ENCODE measurements at places on chromosomes 16 and 17.

DNA sequence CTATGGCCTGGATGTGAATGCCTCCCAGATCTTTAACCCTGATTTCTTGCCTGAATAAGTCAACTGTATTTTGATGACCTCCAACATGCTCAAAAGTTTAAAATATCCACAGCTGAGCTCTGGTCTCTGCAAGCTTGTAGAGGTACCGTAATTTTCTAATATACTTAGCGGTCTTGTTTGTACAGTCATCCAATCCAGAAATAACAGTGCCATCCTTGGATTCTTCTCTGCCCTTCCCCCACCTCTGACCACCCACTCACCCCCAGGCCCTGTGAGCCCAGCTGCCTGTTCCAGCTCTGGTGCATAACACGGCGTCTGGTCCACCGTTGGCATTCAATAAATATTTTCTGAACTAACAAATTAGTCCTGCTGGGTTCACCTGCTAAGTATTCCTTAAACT is 113.1 kb downstream of the SDK2 start:
- DNase-seq = no peak

DNA sequence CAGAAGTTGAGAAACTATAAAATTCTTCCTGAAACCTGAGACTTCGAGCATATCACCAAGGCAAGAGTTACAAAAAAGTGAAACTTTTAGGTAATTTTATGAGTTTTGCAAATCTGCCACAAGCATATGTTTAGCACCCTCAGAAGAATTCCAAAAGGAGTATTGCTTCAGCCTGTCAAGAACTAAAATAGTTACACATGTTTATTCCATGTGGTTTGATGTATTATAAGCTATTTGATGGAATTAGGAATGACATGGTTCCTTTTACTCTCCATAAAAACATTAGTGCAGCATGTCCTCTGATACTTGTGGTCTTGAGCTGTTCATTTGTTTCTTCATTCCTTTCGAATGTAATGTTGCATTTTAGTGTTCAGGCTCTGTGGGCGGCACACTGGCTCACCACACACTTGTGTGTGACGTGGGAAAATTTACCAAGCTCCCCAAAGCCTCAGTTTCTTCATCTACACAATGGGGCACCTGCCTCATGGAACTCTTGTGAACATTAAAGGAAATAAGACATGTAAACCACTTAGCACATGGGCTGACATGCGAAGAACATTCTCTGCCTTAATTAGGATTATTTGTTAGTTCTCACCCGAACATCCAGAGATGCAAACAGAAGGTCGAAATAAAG is 204.2 kb upstream of the FOXF1 start:
- no peak for DNase-seq

DNA sequence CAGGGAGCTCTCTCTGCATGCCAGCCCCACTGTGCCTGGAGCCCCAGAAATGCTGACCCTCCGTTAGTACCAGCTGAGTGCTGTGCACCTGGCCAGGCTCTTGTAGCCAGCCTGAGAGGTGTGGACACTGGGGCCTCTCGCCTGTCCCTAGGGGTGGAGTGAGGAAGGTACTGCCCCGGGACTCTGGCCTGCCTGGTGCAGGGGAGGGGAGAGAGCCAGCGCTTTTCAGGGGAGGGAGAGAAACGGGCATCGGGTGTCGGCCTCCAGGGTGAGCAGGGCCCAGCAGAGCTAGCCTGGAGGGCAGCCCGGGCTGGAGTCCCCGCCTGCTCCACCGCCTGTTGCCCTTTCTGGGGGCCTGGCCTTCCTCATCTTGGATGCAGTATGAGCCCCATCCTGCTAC is 13.1 kb downstream of the MAP2K3 start:
- no peak for DNase-seq

DNA sequence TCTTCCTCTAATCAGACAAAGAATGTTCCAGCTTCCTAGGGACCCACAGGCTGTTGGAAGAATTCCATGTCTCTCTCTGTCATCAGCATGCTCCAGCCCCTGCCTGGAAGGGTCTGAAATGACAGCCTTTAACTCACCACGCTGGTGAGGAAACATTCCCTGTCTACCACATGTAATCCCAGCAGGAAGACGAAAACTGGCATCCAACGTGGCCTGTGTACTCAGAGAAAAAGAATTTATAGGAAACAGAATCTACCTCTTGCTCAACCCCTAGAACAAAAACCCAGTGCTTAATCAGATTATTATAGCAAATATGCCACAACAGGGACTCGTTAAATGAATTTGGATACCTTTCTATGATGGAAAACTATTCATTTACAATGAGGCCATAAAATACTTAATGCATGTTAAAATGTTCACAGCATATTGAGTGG is 147.3 kb upstream of the FOXF1 start:
- peak; percentile 30 for DNase-seq

DNA sequence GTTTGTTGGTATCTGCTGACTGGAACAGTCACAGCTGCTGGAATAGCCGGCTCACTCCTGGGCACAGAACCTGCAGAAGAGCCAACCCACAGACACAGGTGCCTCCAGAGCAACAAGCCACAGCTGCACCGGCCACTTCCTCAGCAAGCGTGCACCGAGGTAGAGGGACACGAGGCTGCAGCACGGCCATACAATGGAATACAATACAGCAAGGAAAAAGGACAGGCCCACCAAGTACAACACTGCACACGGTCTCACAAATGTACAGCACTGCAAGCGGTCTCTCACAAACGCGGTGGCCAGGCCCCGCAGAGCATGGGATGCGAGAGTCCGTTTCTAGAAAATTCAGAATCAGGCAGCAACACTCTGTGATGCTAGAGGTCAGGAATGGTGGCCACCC is 47.4 kb upstream of the PABPN1L start:
- no peak for DNase-seq

GRCh38 chr17:42512733-42513251 is 23.2 kb upstream of the NAGLU start:
- DNase-seq = no peak

- DNase-seq = no peak
Measured at GRCh38 chr17:17063546-17064122, 21.4 kb downstream of the MPRIP start.

DNA sequence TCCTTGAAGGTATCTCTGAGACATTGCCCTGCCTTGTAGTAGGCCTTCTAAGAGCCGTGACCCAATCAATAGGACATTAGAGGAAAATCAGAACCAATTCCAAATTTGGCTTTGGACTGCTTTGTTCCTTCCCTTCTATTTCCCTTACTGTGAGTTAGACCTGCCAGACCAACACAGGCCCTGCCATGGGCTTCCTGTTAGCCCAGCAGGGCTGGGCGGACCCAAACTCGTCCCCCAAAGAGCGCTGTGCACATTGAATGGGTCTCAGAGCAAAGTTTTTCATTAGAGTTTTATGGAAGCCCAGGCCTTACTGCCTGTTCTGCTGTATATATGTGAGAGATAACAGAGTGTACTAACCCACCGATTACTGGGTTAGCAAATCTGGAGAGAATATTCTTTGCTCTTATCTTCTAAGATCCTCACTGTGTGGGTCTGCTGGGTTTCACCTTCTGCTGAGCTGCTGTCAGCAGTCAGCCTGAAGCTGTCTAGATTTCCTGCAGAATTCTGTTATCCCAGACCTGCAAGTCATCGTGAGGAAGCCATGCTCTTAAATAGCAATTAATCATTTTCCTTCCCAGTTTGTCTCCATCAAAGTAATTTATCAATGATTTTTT is 5.7 kb downstream of the ARHGAP44 start:
- DNase-seq = no peak

DNA sequence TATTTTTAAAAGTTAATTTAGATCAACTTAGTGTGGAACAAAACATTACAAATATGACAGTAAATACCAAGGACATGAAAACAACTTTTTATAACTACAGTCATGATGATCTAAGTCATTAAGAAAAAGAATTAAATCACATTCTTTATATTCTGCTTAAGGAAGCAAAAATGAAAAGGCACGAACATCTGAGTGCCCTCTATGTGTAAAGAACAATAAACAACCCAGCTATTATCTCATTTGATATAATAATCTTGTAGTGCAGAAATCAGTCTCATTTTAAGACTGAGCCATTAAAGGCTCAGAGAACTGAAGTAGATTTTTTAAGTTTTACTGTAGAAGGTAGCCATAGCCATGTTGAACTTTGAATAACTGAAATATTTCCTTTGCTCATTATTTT is 13.4 kb downstream of the MYO1D start:
- no peak for DNase-seq

- DNase-seq = peak; percentile 78
Measured at GRCh38 chr17:78144147-78144719, 2.0 kb upstream of the C17orf99 start.

GRCh38 chr16:69481901-69482341 is 57.5 kb downstream of the CYB5B start:
- DNase-seq = no peak

DNA sequence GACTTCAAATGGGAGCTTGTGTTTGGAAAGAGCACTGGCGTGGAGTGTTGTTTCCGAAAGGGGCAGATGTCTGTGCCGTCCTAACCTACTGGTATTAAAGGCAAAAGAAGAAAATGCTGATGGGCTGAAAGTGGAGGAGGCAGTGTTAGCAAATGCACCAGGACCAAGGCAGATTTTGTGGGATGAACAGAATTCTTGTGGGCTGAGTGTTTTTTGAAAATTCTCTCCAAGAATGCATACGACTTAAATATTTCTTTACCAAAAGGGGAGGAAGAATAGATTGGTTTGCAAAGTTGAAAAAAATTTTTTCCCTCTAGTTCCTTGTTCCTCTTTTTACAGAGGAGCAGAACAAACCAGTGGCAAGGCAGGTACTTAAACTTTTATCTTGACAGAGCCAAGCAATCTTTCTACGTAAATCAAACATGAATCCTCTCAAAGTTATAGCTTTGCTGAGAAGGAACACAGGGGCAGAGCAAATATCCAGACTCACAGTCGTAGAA is 16.8 kb downstream of the MARCHF10 start:
- DNase-seq = no peak

DNA sequence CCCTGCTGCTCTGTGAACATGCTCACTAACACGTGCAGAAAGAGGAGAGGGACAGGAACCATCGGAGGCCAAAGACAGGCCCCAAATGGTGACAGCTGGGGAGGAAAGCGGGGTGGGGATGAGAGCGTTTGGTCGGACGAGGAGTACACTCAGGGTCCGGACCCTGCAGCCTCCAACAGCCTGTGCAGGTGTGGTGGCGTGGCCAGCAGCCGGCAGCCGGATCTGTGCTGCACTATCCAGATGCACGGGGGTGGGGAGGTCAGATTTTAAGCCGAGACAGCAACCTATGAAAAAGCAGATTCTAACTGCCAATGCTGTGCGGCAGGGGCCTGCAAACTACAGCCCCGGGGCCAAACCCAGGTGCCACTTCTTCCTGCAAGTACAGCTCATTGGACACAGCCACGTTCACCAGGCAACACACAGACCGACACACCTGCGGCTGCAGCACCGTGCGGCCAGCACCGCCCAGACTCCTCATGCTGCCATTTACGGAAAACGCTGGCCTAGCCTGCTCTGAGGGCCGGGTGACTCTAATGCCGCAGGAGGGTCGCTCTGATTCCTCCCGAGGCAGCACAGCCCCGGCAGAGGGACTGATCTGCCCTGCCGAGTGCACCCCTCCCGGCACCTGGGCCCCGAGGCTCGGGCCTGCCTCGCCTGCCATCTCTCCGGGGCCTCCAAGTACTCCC is 21.2 kb downstream of the SLC16A3 start:
- no peak for DNase-seq

DNA sequence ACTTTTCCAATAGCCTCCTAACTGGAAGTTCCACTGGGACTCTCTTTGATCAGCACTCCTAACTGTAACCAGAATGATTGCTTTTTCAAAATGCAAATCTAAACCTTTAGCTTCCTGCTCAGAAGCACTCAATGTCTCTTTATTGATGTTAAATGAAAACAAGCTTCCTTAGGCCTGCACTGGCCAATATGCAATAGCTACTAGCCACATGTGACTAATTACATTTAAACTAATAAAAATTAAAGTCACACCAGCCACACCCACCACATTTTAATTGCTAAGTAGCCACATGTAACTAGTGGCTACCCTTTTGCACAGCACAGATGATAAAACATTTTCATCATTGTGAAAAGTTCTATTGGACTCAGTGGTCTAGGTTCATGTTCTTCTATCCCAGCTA is 31.8 kb downstream of the FAM20A start:
- DNase-seq = no peak

- DNase-seq = no peak
Measured at GRCh38 chr16:87308826-87309225, 8.4 kb downstream of the C16orf95 start.

DNA sequence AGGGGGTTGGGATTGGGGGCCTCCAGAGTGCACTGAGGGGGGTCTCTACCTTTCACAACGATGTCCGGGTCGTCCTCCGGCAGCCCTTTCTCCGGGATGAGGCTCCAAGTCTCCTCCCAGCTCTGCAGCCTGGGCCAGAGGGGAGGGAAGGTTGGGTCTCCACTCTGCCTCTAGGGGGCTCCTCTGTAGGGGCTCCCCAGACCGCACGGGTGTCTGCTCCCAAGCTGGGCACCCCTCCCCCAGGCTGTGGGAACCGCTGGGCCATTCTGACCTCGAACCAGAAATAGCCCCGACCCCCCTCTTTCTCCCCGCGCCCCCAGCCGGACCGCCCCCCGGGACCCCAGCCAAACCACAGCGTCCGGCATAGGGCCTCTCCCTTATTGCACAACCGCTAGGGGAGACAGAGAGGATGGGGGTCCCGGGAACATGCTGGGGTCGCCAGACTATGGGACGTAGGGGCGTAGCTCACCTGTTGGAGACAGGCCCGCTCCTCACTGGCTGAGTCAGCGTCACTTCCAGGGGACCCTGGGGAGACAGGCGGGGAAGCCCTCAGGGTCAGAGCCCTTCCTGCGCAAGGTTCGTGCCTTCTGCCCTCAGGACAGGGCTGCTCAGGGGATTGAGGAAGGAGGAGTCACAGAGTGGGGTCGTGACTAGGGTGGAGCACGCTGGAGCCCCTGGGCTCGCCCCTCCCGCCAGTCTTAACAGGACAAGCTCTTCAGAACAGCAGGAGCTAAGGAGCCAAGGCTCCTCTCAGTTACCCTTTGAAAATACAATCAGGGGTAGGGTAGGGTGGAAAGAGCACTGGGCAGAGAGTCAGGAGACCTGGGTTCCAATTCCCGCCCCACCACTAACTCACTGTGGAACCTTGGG is 2.7 kb downstream of the PLEKHH3 start:
- DNase-seq = no peak

GRCh38 chr16:50469744-50470321 is 78.4 kb upstream of the NKD1 start:
- DNase-seq = no peak

- no peak for DNase-seq
Measured at GRCh38 chr16:11547118-11547916, 39.4 kb downstream of the LITAF start.

DNA sequence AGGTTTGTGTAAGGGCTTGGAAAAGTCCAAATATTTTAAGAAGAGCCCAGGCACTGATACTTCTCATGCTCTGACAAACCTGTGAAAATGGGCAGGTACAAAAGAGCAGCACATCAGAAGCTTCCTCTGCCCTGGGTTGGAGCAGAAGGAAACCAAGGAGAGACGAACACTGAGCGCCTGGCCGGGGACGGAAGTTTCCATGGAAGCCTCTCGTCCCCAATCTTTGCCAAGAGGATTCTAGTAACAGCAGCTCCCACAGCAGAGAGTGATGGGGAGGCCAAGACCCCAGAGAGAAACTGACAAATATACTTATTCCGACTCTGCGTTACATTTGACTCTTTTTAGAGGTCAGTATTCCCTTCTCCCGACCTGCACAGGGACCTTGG is 268.5 kb downstream of the C16orf95 start:
- DNase-seq = no peak

- DNase-seq = no peak
Measured at GRCh38 chr16:8519643-8520042, 70.7 kb downstream of the TMEM114 start.

GRCh38 chr16:53740476-53740875 is 36.5 kb downstream of the FTO start:
- no peak for DNase-seq

GRCh38 chr16:78137782-78138616 is 38.5 kb downstream of the WWOX start:
- no peak for DNase-seq

- no peak for DNase-seq
Measured at GRCh38 chr16:12324152-12324551, 347.6 kb downstream of the SNX29 start.
